ENCODE measurements at places on chromosomes 11 and 22.

DNA sequence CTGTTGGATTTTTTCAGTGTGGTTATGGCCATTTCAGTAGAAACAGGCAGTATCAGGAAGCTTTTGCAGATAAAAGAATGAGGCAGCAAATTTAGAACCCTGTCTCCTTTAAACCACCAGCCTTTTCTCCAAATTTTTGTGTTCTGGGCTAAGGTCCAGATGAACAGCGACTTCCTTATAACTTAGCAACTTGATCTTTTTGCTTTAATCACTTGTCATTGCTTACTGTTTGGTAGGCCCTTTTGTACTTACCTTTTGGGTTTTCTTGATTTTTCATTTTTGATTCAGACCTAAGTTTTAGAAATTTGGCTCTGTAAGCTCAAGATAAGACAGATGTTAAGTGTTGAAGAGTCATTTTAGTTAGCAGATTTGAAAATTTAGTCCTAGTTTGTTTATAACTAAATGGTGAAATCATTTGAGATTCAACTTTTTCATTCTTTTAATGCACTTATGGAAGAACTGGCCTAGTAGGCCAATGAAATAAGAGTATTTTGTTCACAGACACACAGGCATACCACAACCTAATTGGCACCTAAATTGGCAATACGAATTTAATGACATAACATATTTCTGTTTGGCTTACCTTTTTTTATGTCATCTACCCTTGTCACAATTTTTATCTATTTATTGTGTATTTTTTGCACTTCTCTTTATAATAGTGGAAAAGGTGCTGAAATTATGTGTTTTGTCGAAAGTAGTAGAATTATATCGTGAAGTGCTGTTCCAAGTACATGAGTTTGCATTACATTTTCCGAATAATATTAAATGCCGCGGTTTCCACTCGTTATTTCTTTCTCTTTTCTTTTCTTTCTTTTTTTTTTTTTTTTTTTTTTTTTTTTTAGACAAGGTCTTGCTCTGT lies 2.1 kb downstream of the RTN3 start:
- DNase-seq, result peak; percentile 29

DNA sequence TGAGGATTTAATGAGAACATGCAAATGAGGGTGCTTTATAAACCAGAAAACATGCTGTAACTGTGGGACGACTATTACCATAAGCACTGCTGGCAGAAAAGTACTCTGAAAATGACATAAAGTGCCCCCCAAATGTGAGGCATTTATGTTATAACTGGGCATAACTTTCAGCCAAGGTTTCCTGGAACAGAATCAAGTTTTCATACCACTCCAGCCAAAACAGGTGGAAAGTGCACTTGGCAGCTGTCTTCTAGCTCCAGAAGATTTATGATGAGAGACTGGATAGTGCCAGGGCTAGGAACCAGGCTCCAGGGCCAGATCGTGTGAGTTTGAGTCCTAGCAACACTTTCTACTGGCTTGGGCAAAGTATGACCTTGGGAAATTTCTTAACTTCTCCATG lies 339.2 kb downstream of the TENM4 start:
- no peak for DNase-seq

- DNase-seq, result no peak
Measured at GRCh38 chr11:90704510-90704909, 481.7 kb upstream of the CHORDC1 start.

GRCh38 chr22:19597399-19597735 lies 73.2 kb upstream of the CLDN5 start:
- DNase-seq, result no peak

DNA sequence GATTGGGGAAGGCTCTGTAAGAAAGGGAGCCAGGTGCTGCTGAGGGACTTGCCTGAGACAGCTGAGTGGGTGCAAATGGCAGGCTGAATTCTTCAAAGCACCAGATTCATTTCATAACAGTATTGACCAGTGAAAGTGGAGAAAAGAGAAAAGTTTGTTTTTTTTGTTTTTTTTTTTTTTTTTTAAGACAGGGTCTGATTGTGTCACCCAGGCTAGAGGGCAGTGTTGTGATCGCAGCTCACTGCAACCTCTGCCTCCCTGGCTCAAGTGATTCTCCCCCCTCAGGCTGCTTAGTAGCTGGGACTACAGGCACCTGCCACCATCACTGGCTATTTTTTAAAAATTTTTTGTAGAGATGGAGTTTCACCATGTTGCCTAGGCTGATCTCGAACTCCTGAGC lies 494.0 kb downstream of the MIAT start:
- peak; percentile 48 for DNase-seq

DNA sequence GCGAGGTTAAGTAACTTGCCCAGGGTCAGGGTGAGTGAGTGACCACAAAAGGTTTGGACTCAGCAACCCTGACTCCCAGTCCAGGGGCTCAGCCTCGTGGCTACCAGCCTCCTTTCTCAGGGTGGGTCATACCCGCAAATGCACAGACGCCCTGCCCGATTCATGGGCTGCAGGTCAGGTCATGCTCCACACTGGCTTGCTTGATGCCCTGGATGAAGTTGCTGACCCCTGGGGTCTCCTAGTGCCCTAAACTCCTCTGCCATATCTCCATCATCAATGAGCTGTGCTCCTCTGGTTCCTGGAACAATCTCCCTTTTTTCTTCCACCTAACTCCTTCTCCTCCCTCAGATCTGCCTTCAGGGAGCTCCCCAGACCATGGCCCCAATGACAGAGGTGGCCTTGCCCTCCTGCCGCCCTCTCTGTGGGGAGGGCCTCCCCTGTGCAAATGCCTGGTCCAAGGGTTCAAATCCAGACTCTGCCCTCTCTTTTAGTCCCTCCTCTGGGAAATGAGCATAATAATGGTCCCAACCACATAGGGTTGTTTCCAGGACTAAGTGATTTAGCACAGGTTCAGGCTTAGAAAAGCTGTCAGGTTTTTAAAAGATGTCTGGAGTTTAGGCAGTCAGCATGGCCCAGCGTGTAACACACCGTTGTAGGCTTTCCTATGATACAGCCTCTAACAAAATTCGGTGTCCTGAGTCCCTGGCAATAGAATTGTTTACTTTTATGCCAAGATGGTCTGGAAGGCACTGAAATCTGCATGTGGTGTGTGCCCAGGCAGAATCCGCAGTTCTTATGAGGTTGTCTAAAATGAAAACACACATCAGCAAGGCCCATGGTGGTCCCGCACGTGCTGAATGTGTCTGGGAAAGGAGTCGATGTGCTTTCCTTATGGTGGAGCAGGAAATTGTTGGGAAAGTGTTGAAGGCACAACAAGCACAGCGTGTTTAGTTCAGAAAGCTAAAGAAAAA lies 63.6 kb downstream of the CD82 start:
- no peak for DNase-seq

DNA sequence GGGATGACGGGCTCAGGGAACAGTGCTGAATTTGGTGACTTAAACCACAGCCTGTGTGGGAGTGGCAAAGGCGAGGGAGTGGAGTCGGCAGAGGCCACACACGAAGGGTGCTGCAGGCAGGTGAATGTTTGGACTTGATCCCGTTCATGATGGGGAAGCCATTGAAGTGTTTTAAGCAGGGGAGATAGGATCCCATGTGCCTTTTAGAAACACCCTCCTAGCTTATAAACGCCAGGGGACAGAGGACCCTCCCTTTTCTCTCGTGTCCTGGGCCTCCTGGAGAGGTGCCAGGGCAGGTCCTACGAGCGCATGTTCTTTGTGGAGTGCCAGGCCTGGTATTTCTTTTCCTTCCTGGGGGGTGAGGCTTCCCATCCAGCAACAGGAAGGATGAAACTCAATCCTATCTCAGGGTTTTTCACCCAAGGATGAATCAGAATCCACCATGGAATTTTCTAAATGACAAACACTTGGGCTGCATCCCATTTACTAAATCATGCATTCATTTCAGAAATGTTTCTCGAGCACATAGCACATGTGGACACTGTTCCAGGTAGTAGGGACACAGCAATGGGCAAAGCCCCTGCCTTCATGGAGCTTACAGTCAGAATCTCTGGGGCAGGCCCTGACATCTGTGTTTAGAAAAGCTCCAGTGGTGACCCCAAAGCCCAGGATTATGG lies 59.6 kb downstream of the CHRDL2 start:
- DNase-seq, result peak; percentile 86

DNA sequence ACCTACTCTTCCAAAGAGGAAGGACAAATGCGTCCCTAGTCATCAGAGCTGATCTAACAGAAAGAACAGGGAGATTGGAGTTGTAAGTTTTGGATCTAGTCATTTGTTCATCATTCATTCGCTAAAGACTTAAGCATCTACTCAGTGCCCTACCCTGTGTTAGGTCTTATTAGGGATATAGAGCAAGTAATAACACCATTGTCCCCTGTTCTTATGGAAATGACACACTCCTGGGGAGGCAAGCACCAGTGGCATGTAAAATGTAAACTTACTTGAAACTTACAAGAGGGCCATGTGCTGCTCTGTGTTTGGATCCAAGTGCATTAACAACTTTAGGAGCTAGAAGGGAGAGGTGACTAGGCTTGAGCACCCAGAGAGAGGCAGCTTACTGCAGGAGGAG lies 61.9 kb downstream of the P4HA3 start:
- DNase-seq, result no peak

DNA sequence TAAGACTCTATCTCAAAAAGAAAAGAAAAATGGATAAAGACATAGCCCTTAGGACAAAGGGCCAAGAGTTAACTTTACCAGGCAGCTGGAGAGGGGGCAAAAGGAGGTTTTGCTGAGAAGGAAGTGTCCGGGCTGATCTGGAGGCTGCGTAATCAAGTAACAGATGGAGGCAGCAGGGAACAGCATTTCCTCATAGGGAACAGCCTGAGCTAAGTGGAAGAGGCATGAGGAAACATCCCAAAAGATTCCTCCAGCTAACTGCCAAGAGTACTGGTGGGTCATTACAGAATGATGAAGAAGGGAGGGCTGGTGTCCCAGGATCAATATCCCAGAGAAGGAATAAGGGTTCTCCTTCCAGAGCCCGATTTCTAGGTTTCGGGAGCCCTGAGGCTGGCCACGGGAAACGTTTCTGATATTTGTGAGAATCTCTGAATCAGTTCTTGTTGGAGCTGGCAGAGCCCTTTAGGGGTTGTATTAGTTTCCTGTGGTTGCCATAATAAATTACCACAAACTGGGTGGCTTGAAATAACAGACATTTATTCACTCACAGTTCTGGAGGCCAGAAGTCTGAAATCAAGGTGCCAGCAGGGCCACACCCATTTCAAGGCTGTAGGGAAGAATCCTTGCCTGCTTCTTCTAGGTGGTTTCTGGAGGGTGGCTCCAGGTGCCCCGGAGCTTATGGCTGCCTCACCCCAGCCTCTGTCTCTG lies 21.2 kb downstream of the LIF start:
- no peak for DNase-seq

DNA sequence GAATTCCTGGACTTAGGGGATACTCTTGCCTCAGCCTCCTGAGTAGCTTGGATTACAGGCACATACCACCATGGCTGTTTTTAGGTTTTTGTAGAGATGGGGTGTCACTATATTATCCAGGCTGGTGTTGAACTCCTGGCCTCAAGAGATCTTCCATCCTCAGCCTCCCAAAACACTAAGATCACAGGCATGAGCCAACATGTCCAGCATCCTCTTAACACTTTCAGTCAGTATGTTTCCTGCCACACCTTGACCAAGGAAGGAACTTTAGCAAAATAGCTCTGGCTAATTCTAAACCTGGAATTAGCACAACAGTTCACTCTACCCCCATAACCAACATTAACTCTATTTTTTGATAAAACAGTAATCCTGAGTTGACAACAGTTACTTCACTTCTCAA lies 27.2 kb upstream of the DNAJB7 start:
- no peak for DNase-seq

- DNase-seq, result no peak
Measured at GRCh38 chr11:46889251-46889650, 29.1 kb downstream of the LRP4 start.

- DNase-seq, result peak; percentile 75
Measured at GRCh38 chr11:107018902-107019493, 722 bp upstream of the GUCY1A2 start.

DNA sequence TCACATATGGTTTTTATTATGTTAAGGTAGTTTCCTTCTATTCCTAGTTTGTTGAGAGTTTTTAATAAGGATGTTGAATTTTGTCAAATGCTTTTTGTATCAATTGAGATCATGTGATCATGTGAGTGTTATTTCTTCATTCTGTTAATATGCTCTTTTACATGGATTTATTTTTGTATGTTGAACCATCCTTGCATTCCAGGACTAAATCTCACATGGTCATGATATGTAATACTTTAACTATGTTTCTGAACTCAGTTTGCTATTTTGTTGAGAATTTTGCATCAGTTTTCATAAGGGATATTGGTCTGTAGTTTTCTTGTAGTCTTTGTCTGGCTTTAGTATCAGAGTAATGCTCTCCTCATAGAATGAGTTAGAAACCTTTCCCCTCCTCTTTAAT lies 43.2 kb downstream of the KCNQ1 start:
- DNase-seq, result no peak

DNA sequence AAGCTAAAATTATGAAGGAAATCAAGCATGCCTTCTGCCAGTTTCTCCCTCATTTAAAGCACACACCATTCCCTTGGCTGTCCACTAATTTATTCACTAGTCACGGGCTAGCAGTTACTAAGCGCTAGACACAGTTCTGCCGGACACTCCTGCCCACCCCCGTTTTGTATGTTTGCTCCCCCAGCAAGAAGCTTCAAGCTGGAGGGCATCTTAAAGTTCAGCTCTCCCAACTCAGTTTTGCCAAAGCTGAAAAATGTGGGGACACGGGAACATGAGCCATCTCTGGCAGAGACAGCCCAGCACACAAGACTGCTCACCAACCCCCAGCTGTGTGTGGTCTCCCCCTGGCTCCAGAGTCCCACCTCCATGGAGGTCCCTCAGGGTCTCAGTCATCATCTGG lies 263.6 kb downstream of the BRD1 start:
- DNase-seq, result no peak

- DNase-seq, result no peak
Measured at GRCh38 chr22:37275134-37275533, 7.2 kb upstream of the CYTH4 start.

DNA sequence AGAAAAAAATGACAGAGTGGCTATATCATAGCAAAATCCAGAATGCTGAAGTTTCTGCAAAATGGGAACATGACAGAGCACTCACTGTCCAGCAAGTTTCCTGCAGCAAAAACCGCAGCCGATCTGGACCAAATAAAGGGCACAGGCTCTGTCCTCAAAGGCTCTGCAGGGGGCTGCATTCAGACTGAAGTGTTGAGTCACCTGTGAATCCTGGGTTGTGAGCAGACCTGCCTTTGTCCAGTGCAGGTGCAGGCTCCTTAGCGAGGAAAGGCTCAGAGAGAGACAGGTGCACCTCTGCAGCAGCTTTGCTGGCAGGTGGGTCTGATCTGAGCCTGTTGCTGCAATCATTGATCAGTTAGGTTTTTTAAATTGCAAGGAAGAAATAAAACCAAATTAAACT lies 29.3 kb upstream of the NFAM1 start:
- no peak for DNase-seq

GRCh38 chr11:63945477-63946163 lies 6.8 kb downstream of the NAA40 start:
- peak; percentile 76 for DNase-seq

DNA sequence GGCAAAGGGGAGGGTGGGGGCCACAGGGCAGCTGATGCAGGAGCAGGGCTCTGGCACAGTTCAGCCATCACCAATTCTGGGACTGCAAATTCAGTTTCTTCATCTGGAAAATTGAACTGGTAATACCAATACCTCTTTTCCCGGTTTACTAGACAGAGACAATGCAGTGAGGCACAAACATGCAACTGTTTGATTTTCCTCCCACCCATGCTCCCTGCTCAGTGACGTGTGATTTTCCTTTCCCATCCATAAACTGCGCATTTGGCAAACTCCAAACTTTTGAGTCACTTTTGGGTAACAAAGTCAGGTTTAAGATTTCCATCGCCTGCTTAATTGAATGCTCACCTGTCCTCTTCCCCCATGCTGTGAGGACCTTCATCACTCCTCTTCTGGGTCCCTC lies 23.2 kb downstream of the P2RY2 start:
- no peak for DNase-seq

Measured in fibroblast of skin of back (primary cell).